ENCODE measurements at places on chromosomes 16 and 17.

DNA sequence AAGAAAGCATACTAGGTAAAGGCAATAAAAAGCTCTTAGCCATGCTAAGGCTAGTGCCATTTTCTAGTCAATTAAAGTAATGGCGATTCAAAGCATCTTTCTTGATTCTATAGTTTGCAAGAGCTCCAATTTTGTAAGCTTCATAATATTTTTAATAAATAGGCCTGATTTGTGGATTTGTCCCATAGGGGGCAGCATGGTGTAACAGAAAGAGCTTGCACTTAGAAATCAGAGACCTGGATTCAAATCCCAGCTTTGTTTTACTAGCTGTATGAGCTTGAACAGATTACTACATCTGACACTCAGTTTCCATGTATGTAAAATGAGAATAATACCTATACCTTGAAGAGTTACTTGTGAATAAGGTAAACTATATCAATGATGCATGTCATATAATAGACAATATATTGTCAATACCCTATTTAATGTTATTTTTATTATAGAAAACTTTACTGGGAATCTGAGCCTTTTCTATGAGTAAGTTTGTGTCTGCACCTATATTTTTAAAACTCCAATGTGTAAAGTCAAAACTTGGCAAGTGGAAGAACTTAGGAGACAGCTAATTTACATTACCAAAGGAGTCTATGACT lies 93.6 kb upstream of the NOG start:
- DNase-seq, result peak; percentile 4

DNA sequence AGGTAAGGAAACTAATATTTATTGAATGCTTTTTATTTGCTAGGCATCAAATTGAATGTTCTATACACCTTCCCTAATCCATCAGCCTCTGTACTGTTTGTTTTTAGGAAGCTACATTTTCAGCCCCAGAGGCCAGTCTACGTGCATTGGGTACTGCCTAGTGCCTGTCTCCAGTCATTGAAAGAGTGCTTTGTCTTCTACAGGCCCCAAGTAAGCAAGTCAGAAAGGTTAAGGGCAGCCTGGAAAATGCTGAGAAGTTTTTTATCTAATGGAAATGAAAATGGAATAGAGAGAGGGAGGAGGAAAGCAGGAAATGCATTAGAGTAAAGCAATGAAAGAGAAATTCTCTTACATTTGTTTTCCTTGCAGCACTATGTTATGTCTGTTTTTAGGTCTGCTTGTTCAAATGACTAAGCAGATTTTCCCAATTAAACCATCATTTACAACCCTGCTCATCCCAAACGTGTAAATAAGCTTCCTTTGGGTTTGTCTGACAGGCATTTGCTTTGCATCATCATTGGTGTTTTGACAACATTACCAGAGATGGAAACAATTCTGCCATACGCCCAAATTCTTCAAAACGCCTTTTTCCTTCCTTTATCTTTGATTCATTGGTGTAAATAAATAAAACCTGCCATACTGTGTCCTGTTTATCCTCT lies 116.0 kb upstream of the GOT2 start:
- DNase-seq, result no peak

- no peak for DNase-seq
These were observed 24.9 kb downstream of the LRRC75A start for GRCh38 chr17:16467044-16467443.

DNA sequence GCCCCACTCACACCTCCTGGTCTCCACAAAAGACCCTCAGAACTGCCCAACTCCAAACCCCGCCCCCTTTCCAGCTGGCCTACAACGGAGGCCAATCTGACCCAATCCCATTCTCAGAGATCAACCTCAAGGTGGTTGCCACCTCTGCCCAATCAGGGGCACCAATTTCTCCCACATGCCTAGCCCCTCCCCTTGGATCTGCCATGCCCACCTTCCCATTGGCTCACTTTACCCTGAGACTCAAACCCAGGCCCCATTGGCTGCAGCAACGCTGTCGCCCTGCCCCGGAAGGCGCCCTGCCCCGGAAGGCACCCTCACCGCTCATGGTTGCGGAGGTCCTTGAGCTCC lies 10.6 kb downstream of the ZNF668 start:
- no peak for DNase-seq

DNA sequence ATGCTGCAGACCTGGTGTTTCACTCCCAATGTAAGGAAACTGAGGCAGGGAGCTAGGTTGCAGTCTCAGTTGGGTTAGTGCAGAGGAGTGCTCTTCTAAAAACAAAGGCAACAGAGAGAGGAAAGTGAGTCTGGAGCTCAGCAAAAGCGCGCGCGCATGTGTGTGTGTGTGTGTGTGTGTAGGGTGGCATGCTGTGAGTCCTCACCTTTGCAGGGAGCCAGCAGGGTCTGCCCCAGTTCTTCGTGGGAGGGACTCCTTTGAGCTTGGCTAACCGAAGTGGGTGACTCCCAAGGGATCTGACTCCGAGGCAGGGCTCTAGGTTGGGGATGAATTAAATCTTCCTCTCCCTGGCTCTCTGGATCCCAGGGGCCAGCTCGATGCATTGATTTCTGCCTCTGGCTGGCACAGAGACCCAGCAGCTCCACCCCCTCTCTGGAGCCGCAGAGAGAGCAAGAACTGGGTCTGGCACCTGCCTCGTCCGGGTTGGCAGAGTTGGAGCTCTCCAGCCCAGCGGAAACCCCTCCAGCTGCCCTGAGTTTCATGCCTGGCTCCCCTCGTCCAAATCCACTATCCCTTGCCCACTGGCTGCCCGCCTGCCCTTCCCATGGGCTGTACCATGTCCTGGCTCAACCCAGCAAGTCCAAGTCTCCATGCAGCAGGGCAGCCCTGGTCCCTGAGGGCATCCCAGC lies 1.3 kb upstream of the BTBD17 start:
- no peak for DNase-seq

DNA sequence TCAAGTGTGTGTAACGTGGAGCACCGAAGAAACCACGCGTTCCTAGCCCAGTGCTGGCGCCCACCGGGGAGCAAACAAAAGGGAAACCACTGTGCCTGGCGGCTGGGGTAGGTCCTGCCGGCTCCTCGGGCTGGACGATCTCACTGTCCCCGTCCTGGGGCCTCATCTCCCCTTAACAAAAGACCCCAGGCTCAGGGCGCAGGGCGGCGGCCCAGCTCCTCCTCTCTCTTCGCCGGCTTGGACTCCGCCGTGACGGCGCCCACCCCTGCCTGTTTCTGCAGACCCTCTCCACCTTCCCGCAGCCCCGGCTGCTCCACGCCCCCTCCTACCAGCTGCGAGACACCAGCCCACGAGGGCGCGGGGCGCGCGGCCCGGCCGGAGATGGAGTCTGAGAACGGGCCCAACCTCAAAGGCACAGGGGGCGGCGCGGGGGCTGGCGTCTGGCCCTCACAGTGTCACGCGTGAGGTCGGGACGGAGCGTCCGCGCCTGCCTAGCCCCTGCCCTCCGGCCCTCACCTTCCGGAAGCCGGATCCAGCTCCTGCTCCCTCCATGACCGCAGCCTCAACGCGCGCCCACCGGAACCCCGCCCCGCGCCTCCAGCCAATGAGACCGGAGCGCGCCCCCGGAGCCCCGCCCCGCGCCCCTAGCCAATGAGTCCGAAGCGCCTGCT lies at the start of gene CENPX:
Gene CENPX, minus strand, starts transcription at position 569 of the 671 bp plus-strand sequence. Its CDS starts 17 bp downstream, at position 552.
- no peak for DNase-seq

- no peak for DNase-seq
These were observed 6.7 kb downstream of the CAMTA2 start for GRCh38 chr17:4980644-4981216.

DNA sequence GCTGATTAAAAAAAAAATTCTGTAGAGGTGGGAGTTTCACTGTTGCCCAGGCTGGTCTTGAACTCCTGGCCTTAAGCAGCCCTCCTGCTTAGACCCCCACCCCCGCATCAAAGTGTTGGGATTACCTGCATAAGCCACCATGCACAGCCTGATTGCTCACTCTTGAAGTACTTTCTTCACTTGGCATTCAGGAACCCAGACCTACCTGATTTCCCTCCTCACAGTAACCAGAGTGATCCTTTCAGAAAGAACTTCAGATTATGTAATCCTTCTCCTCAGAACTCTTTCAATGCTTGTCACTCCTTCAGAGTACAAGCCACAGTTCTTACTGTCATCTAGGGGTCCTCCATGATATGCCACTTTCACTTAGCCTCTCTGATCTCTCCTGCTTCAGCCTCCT lies 1.4 kb downstream of the EFCAB13 start:
- no peak for DNase-seq

GRCh38 chr16:69691980-69692911 lies 34.1 kb downstream of the NQO1 start:
- peak; percentile 11 for DNase-seq

DNA sequence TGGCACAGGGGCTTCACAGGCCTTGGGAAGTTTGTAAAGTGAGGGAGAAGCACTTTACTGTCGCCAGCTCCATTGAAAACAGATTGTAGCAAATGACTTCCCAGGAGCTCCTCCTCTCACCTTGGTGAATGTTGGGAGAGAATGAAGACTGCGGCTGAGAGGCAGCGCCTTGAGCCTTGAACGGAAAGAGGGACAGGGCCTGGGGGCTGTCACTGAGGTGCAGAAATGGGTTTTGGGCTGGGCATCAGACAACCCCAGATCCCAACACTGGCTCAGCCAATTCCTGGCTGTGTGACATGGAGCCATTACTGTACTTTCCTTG lies 603 bp upstream of the MRTFB start:
- no peak for DNase-seq

GRCh38 chr17:43400943-43401717 lies 2.3 kb downstream of the ARL4D start:
- no peak for DNase-seq

- peak; percentile 80 for DNase-seq
These were observed 4.5 kb downstream of the ARHGAP27 start for GRCh38 chr17:45428050-45428617.

- peak; percentile 56 for DNase-seq
These were observed 339 bp downstream of the N4BP1 start for GRCh38 chr16:48609652-48610029.

DNA sequence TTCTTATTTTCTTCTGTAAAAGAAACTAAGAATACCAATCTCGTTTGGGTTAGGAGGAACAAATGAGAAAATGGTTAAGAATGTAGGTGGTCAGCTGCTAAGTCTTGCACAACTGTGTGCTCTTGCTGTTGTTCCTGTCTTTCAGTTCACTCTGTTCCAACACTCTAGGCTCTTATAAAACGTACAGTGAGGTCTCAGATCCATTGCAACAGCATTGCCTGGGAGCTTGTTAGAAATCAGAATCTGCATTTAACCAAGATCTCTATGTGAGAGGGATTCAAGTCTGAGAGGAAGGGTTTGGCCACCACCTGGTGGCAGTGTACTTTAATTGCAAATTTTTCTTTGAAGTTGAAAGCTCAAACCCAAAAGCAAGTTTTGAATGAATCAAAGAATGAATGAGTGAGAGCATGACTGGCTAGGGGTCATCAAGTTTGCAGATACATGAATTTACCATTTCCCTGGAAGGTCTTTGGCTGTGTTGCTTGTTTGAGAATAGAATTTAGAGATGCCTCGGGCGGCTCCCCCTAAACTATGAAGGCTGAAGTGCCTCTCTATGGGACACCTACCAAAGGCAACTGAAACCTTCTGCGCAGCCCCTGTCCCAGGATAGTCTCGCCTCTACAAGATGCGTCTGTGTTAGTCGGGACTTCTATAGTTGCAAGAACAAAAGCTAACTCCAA lies 2.5 kb downstream of the ALOX15B start:
- peak; percentile 40 for DNase-seq

GRCh38 chr17:4272213-4272971 lies 8.6 kb upstream of the ANKFY1 start:
- DNase-seq, result no peak

DNA sequence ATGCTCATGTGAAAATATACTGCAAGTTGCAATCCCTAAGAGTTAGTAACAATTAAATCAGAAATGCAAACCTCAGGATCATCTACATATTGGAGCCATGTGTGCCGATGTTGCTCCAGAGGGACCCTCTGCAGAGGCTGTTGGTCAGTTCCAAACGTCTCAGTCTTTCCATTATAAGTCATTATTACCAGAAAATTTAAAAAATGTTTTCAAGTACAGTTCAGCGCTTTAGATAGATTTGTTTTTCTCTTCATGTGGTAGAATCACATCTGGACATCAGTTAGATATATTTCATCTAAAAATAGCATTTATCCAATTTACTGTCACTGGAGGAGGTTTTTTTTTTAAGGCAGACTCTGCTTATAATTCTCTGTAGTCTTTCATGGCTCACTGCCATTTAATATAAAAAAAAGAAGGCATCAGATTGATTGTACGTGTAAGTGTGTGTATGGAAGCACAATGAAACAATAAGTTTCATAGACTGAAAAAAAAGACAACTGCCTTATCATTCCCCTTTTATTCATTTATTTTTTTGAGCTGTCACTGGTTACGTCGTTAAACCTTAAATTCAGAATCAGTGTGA lies 46.1 kb upstream of the MARCHF10 start:
- no peak for DNase-seq

DNA sequence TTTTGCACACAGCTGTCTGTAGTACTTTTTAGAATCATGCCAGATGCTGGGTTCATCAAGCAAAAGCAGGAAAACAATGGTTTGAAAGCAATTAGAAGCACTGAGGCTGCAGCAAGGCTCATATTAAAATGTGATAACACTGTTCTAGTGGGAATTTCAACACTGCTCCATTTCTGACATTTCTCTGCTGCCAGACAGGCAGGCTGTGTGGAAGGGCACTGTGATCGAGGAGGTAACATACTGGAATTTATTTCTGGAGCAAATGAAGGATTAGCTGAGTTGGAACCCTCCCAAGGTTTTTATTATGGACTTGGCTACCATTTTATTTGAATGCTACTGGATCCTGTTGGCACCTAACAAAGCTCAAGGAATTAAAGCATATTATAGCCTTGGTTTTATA lies 66.9 kb downstream of the SKAP1 start:
- no peak for DNase-seq

- DNase-seq, result no peak
These were observed 1.3 kb downstream of the WNK4 start for GRCh38 chr17:42781639-42782165.

GRCh38 chr17:68034452-68034776 lies 1.1 kb upstream of the KPNA2 start:
- DNase-seq, result no peak

- no peak for DNase-seq
These were observed 21.0 kb upstream of the FMNL1 start for GRCh38 chr17:45200701-45201100.

- DNase-seq, result no peak
These were observed 2.1 kb upstream of the HES7 start for GRCh38 chr17:8125947-8126490.

GRCh38 chr17:79322211-79323123 lies 247.8 kb downstream of the ENGASE start:
- DNase-seq, result no peak

- no peak for DNase-seq
These were observed 13.1 kb downstream of the MPHOSPH6 start for GRCh38 chr16:82156761-82157533.

Measured in stimulated activated CD4-positive, alpha-beta T cell treated with anti-CD3 and anti-CD28 coated beads, Interleukin-1b, Interleukin-23, amount 100 ng/mL, for 48 hours (primary cell).